ENCODE measurements at places on chromosomes 5 and 9.

DNA sequence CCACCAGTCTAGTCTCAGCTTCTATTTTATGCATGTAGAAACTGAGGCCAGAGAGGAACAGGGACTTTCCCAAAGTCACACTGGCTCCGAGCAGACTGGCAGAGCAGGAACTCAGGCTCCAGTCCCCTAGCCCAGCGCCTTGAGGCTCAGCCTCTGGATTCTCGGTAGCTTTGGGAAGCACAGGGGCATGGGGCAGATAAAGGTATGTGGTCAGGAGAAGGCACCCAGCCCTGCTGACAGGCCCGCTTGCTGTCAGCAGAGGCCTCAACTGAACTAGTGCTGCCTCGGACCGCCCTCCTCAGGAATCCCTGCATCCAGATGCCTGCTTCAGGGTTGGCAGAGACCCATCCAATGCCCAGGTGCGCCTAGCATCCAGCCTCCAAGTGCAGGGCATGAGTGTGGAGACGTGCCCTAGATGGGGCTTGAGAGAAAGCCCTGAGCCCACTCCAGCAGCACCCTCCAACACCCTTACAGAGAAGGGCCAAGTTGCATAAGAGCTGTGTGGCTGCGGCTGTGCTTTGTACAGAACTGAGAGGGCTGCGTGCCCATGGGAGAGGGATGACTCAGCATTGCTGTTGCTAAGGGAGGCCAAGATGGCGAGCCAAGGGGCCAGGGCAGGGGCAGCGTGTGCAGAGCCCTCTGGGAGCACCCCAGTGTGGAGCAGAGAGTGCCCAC, 168.6 kb downstream of the MACROH2A1 start:
- peaks cover 16% of the 10 kb centered on the region for H3K4me1 ChIP-seq
- H3K36me3 ChIP-seq, result no peaks in the 10 kb centered on the region
- H3K27ac ChIP-seq, result no peak overlapping the region
- no peak overlapping the region for H3K4me3 ChIP-seq

- peak overlapping the region; percentile 72 for H3K4me3 ChIP-seq
- no peaks in the 10 kb centered on the region for H3K4me1 ChIP-seq
- peak overlapping the region; percentile 65 for H3K27ac ChIP-seq
- no peaks in the 10 kb centered on the region for H3K36me3 ChIP-seq
- DNase-seq, result no peak
- H3K27me3 ChIP-seq, result no peaks in the 10 kb centered on the region
Observed at GRCh38 chr9:137459601-137460362, 648 bp upstream of the NSMF start.

DNA sequence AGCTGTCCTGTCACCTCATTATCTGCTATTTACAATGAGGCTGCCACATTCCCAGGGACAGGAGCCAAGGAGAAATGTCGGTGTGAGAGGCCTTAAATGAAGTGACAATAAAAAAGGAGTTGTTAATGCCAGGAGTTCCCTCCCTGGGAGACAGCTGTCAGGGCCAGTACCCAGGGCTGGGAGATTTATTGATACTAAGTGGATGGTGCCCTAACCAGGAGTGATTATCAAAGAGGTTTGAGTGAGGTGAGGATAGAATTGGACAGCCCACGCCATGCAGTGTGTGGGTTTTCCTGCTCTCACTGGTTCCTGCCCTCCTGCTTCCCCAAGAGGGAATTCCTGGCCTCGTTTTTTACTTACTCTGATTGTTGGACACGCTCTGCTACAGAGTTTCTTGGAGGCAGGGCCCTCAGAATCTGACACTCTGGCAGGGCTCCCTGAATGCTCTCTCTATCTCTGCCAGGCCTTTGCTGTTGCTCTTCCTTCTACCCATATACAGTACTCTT, 150.8 kb downstream of the GRIA1 start:
- H3K4me3 ChIP-seq, result no peak overlapping the region
- no peak for DNase-seq
- no peaks in the 10 kb centered on the region for H3K36me3 ChIP-seq
- peak overlapping the region; percentile 28 for H3K27ac ChIP-seq
- no peaks in the 10 kb centered on the region for H3K27me3 ChIP-seq

DNA sequence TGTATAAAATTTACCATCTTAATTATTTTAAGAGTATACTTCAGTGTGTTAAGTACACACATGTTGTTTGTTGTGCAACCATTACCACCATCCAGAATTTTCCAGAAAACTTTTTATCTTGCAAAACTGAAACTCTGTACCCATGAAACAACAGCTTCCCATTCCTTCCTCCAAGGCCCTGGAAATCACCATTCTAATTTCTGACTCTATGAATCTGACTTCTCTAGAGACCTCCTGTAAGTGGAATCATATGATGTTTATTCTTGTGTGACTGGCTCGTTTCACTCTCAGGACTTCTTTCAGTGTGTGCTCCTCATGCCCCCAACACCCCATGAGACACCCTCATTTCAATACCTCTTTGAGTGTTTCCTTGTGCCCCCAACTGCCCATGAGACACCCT, 60.4 kb upstream of the COL15A1 start:
- H3K27ac ChIP-seq, result no peak overlapping the region
- H3K4me1 ChIP-seq, result peaks cover 76% of the 10 kb centered on the region
- no peak overlapping the region for H3K4me3 ChIP-seq
- no peak for DNase-seq

DNA sequence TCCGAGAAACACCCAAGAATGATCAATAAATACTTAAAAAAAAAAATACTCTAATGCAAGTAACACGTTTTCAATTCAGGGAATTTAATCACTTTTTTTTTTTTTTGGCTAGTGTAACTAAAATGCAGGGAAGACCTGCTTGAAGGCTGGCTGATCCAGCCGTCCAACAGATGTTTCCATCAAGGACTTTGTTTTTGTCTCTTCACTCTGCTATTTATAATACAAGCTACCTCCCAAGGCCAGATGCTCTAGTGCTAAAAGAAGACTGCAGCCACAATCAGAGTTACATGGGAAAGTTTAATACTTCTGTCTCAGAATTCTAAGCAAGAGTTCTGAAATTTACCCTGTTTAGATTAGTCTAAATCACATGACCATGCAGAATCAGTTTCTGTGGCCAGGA, 14.5 kb downstream of the TBCA start:
- no peak overlapping the region for H3K4me3 ChIP-seq
- H3K4me1 ChIP-seq, result no peaks in the 10 kb centered on the region
- DNase-seq, result no peak
- H3K27ac ChIP-seq, result no peak overlapping the region

Data from right atrium auricular region (tissue), 2 donors.